Activated gamma-delta T cell treated with Interleukin-2 at 50 U/mL for 16 hours (primary cell): ENCODE measurements at places on chromosomes 2 and 18.

- DNase-seq: no peak
Measured at GRCh38 chr2:30267161-30267975, 36.0 kb downstream of the LBH start.

GRCh38 chr18:47274961-47275360, 23.5 kb upstream of the SKOR2 start:
- DNase-seq: no peak

DNA sequence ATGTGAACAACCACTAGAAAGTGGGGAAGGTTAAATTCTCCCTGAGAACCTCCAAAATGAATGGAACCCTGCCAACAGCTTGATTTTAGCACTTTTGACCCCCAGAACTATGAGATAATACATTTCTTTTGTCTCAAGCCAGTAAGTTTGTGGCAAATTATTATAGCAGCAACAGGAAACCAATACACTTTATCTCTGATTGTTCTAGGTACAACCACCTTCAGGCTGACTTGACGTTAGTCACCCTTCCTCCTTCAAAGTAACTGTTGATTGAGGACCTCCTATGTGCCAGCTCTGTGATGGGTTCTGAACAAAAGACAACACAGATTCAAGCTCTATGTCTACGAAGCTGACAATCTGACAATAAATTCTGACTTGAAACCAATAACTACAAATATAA, 318.9 kb downstream of the NCKAP5 start:
- no peak for DNase-seq

DNA sequence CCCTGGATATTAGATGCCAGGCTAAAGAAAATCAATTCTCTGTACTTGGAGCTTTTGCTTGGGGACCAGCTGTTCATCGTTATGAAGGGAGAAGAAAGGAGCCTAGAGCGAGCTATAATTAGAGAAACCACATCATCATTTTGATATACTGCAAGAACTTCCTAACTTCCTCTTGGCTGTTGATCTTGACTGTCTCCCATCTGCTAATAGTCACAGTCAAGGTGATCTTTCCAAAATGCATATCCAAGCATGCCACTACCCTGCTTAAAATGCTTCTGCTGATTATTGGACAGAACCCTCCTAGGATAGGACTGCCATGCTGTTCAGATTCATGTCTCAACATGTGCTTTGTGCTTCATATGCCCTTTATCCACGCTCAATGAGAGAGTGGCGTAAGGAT, 54.8 kb downstream of the RAPGEF4 start:
- DNase-seq: no peak

DNA sequence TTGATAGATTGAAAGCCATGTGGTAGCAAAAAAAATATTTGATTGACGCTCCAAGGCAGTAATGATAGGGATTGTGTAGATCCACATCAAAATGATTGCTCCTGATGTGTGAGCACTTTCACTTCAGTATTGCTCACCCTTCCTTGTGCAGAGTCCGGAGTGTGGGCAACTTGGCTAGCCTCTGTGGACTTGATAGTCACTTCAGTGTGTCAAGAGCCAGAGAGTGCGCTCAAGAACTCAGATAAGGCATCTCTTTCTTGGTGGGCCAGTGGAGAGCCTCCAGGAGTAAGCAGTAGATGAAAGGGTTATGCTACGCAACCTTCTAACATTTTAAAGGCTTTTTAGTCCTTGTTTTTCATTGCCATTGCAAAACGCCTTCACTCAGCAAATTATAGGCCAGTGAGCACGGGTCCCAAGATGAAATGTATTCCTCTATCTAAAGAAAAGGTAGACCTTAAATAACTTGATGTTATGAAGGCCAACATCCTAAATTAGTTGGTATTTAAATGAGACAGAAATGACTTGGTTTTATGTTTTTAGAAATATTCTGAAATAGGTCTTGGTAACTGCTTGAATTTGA, 84.4 kb downstream of the MEIS1 start:
- DNase-seq: no peak

DNA sequence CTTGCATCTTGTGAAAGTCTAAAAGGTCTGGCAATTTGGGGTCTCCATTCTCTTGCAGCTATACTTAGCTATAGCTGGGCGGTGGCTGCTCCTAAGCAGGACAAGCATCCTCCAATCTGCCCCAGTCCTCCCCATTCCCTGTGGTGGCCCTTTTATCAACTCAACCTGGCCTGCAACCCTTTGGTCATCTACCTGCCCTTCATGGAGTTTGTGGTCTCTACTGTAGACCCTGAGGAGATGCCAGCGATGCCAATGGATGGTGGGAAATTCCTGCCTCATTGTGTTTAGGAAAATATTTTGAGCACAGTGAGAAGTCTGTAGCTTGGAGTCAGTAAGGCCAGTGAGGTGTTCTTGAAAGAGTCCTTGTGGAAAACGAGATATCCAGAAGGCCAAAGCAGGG, 143.4 kb downstream of the CAPN13 start:
- DNase-seq: no peak

- no peak for DNase-seq
Measured at GRCh38 chr2:127193967-127194280, 26.2 kb downstream of the CYP27C1 start.

DNA sequence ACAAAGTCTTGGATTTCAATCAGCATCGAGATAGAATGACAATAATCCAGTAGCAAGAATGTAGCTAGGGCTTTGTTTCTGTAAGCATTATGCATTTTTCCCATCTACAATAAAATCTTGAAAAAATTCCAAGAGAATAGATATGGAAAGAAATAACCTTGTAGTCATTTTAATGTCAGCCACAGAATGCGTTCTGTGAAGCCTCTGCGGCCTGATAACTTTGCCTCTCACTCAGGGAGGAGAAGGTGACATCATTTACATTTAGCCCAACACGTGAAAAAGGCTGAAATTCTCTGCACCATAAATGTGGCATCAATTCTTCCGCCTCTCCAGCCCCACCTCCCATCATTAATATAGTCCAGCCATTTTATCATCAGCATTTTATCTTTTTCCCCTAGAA, 19.1 kb upstream of the DYNC1I2 start:
- DNase-seq: no peak
